ENCODE measurements at places on chromosomes 5 and 9. TPM values are rescaled to one million over a fixed set of nuclear protein-coding genes. Genes with fewer than 3 reads are reported as not detected.
A peak's percentile ranks its signal among the peaks of the same experiment; 100 is the strongest.

Gene SHOC1
- 0.15 TPM for polyA plus RNA-seq

Gene GRIN3A
- 0.24 TPM for polyA plus RNA-seq

Gene IL4
- polyA plus RNA-seq, result not detected

Gene PCDHGA2
- 5.4 TPM for polyA plus RNA-seq

GRCh38 chr9:101791938-101792337, 53.5 kb upstream of the GRIN3A start:
- H3K36me3 ChIP-seq, result no peaks in the 10 kb centered on the region
- no peak overlapping the region for H3K27ac ChIP-seq
- no peaks in the 10 kb centered on the region for H3K4me1 ChIP-seq
- no peak for DNase-seq

DNA sequence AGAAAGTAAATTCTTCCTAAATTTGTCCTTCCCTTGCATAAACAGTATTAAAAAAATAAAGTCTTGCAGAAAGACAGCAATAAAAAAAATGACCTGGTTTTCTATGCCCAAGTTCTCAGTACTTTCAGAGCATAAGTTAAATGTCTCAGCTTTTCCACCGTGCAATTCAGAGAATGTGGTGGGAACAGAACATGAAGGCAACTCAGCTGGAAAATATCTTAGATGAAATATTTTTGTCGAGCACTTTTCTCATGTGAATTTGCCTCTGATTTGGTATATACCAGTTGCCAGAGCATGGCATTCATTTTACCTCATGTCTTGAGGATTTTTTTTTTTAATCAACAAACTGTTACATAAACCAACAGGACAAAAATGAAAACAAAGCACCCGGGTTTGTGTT, 176.1 kb downstream of the CETN3 start:
- no peak overlapping the region for H3K4me3 ChIP-seq
- no peaks in the 10 kb centered on the region for H3K36me3 ChIP-seq
- no peaks in the 10 kb centered on the region for H3K27me3 ChIP-seq
- no peak for DNase-seq
- no peak overlapping the region for H3K27ac ChIP-seq

- H3K4me3 ChIP-seq, result no peak overlapping the region
- H3K4me1 ChIP-seq, result no peaks in the 10 kb centered on the region
- H3K36me3 ChIP-seq, result no peaks in the 10 kb centered on the region
- no peak overlapping the region for H3K27ac ChIP-seq
- H3K27me3 ChIP-seq, result no peaks in the 10 kb centered on the region
- DNase-seq, result no peak
Measured at GRCh38 chr5:97854871-97855762, 672.1 kb upstream of the RIOK2 start.

GRCh38 chr9:110427497-110428104, 89.9 kb upstream of the TXNDC8 start:
- peak; percentile 26 for DNase-seq
- no peak overlapping the region for H3K4me3 ChIP-seq
- H3K27ac ChIP-seq, result no peak overlapping the region
- no peaks in the 10 kb centered on the region for H3K27me3 ChIP-seq
- no peaks in the 10 kb centered on the region for H3K4me1 ChIP-seq

DNA sequence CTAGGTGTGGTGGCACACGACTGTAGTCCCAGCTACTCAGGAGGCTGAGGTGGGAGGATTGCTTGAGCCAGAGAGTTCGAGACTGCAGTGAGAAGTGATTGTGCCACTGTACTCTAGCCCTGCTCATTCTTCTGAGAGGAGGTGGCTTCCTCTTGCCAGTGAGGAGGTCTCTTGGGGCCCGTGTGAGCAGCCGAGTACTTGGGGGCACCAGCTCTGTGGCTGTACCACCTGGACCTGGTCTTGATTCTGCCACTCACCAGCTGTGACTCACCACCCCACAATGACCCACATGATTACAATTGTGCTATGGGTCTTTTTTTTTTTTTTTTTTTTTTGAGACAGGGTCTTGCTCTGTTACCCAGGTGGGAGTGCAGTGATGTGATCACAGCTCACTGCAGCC, 18.0 kb upstream of the CRB2 start:
- no peaks in the 10 kb centered on the region for H3K27me3 ChIP-seq
- H3K4me3 ChIP-seq, result no peak overlapping the region
- no peaks in the 10 kb centered on the region for H3K36me3 ChIP-seq
- no peak overlapping the region for H3K27ac ChIP-seq

DNA sequence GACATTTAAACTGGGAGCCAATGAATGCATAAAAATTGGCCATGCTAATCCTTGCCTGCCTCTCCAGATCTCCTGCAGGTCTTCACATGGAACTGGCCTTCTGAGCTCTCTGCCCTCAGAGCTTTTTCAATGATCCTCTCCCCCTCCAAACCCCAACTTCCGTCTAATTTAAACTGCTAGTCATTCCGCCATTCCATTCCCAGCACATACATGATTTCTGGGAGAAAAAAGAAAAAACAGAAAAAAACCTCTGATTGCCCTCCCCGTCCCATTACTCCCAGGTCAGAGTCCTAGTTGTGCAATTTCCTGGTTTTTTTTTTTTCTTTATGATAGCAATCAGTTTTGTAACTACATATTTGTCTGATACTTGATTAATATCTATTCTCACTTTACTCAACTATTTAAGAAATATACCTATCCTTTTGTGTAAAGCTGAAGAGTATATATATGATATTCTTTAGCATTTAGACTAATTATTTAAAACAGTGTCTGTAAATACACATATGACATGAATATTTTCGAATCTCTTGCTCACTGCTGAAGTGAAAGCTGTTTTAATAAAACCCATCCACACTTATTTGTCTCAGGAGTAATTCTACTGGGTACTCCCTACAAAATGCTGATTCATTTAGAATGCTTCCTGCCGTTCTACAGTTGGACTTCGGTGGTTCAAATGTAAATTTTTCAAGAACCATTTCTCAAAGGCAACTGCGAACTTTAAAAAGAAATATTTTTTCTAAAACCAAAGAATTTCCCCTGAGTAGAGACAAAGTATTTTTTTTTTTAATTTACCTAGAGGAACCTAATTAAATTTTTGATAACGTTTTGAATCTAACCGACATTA, 1.6 kb downstream of the HINT1 start:
- H3K4me3 ChIP-seq, result peak overlapping the region; percentile 79
- no peak overlapping the region for H3K27ac ChIP-seq
- H3K36me3 ChIP-seq, result no peaks in the 10 kb centered on the region
- H3K4me1 ChIP-seq, result no peaks in the 10 kb centered on the region

GRCh38 chr5:73183481-73183891, 10.5 kb downstream of the TMEM174 start:
- no peak for DNase-seq
- no peak overlapping the region for H3K27ac ChIP-seq

DNA sequence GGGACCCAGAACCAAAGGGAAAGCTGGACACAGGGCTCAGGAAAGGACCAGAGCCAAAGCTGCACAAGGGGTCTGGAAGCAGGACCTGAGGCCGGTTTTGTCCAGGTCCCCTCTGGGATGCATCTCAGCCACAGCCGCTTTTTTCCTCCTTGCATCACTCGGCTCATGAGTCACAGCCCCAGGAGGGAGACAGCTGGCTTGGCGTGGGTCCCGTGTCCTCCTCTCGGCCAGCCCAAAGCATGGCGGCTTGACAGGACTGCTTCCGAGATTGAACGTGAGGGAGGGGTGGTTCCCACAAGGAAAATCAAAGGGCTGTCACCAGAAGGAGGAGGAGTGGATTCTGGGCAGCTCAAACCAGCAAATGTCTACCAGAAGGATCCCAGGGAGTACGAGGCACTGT, 56.7 kb upstream of the CPLX2 start:
- H3K27ac ChIP-seq, result no peak overlapping the region
- no peaks in the 10 kb centered on the region for H3K27me3 ChIP-seq
- no peak overlapping the region for H3K4me3 ChIP-seq
- H3K4me1 ChIP-seq, result no peaks in the 10 kb centered on the region
- no peak for DNase-seq
- no peaks in the 10 kb centered on the region for H3K36me3 ChIP-seq

- no peak for DNase-seq
- no peaks in the 10 kb centered on the region for H3K36me3 ChIP-seq
- no peaks in the 10 kb centered on the region for H3K27me3 ChIP-seq
- no peaks in the 10 kb centered on the region for H3K4me1 ChIP-seq
Measured at GRCh38 chr9:117233016-117233415, 181.8 kb downstream of the ASTN2 start.

Gene SLCO6A1
- not detected for polyA plus RNA-seq

Gene NRG2
- 10.1 TPM for polyA plus RNA-seq

Gene ADGRV1
- polyA plus RNA-seq, result 0.21 TPM

GRCh38 chr5:175162036-175162435, 281.9 kb downstream of the DRD1 start:
- no peaks in the 10 kb centered on the region for H3K27me3 ChIP-seq
- H3K4me3 ChIP-seq, result no peak overlapping the region
- no peaks in the 10 kb centered on the region for H3K4me1 ChIP-seq
- no peak for DNase-seq
- H3K27ac ChIP-seq, result no peak overlapping the region

DNA sequence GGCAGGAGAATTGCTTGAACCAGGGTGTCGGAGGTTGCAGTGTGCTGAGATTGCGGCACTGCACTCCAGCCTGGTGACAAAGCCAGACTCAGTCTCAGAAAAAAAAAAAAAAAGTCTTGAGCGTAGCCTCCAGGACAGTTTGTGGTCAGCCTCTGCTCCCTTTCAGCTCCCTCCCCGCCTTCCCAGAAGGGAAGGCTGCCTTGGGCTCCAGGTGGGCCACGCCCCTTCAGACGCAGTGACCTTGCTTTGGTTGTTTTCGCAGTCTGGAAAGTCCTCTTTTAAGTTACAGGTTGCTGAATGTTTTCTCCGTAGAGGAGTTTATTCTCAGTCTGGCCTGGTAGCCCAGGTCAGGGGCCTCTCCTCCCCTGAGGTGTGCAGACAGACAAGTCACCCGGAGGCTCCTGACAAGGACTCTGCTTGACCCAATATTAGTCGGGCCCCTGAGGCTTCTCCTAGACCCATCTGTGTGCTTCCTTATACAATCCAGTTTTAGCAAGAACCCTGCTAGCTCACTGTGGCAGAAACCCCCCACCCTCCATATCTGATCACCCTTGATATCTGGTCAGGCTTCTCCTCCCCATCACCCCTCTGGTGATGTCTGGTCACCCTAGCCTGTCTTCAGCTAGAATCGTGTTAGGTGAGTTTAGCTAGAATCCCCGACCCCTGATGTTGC, 31.6 kb upstream of the N4BP3 start:
- H3K27ac ChIP-seq, result no peak overlapping the region
- no peaks in the 10 kb centered on the region for H3K4me1 ChIP-seq
- no peak for DNase-seq

- H3K27me3 ChIP-seq, result no peaks in the 10 kb centered on the region
- H3K4me3 ChIP-seq, result no peak overlapping the region
Measured at GRCh38 chr5:39829441-39829840, 404.7 kb upstream of the DAB2 start.

GRCh38 chr9:116232424-116233159, 79.0 kb downstream of the PAPPA start:
- H3K4me1 ChIP-seq, result peaks cover 2% of the 10 kb centered on the region
- H3K27ac ChIP-seq, result no peak overlapping the region
- no peaks in the 10 kb centered on the region for H3K36me3 ChIP-seq
- DNase-seq, result no peak

Gene NFIB
- 32.9 TPM for polyA plus RNA-seq

DNA sequence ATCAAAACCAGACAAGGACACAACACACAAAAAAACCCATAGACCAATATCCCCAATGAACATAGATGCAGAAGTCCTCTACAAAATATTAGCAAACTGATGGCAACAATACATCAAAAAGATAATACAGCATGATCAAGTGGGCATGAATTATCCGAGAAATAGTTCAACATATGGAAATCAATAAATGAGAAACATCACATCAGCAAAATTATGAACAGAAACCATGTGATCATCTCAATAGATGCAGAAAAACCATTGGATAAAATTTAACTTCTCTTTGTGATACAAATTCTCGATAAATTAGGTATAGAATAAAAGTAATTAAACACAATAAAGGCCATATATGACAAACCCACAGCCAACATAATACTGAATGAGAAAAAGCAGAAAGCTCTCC, 69.6 kb downstream of the C9 start:
- no peak overlapping the region for H3K27ac ChIP-seq
- no peak for DNase-seq
- no peaks in the 10 kb centered on the region for H3K36me3 ChIP-seq

Gene TEX10
- polyA plus RNA-seq, result 11.3 TPM

- DNase-seq, result no peak
- H3K4me3 ChIP-seq, result no peak overlapping the region
- no peaks in the 10 kb centered on the region for H3K27me3 ChIP-seq
- no peaks in the 10 kb centered on the region for H3K4me1 ChIP-seq
- H3K27ac ChIP-seq, result no peak overlapping the region
- H3K36me3 ChIP-seq, result no peaks in the 10 kb centered on the region
Measured at GRCh38 chr9:117757561-117758190, 53.5 kb downstream of the TLR4 start.

Gene UBAP1
- 42.1 TPM for polyA plus RNA-seq

- no peaks in the 10 kb centered on the region for H3K27me3 ChIP-seq
- peak overlapping the region; percentile 32 for H3K27ac ChIP-seq
- H3K36me3 ChIP-seq, result no peaks in the 10 kb centered on the region
- no peak for DNase-seq
Measured at GRCh38 chr9:121599872-121600585, 51.4 kb upstream of the DAB2IP start.

DNA sequence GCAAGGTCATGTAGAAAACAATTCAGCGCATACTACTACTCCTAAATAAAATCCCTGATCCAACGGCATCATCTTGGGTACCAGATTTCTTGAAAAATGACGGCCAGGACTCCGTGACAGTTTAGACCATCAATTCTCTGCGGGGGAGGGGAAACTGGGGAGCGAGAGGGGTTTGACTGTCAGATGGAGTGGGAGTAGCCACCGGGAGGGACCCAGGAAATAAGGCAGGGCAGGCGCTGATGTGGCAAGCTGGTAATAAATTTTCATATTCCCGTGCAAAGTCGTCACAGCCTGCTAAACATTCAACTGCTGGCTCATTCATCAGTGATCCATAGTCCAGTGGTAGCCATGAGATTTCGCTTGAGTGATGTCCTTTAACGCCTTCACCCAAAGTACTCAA, 457 bp upstream of the CDH18 start:
- no peaks in the 10 kb centered on the region for H3K36me3 ChIP-seq
- H3K27ac ChIP-seq, result no peak overlapping the region
- no peaks in the 10 kb centered on the region for H3K27me3 ChIP-seq
- no peak overlapping the region for H3K4me3 ChIP-seq
- no peaks in the 10 kb centered on the region for H3K4me1 ChIP-seq
